ENCODE measurements at places on chromosomes 5 and 9.
A peak's percentile ranks its signal among the peaks of the same experiment; 100 is the strongest.

DNA sequence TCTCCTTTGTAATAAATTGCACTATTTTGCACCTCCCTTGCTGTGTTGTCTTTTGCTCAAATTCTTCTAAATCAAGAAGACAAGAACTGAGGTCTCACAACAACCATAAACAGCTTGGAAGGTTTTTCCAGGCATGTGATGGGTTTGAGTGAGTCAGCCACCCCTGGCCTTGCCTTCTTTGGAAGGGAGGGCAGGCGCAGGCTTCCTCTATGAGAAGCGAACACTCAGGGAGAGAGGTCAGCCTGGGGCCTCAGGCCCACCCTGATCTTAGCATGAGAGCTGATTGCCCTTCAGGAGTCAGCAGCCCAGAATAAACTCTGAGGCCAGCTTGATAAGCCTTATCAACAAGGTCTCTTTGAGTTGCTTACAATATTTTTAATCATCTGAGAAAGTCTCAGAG is 31.6 kb downstream of the S1PR3 start:
- peak; percentile 46 for DNase-seq

DNA sequence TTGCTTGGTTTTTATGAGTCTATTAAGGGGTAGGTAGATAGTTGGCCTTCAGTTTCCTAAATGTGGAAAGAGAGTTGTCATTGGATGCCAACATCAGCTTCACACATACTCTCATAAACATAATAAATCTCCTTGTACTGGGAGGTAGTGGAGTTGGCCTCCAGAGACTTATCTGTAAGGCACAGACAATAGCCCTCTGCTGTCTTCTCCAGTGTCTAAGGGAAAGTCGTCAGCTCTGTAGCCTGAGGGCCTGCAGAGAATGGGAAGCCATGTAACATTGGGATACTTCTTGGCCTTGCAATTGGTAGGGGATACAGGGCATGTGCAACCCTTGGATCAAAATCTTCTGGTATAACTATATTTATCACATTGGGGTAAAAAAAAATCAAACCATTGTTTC is 331.9 kb upstream of the KLF9 start:
- DNase-seq, result no peak

DNA sequence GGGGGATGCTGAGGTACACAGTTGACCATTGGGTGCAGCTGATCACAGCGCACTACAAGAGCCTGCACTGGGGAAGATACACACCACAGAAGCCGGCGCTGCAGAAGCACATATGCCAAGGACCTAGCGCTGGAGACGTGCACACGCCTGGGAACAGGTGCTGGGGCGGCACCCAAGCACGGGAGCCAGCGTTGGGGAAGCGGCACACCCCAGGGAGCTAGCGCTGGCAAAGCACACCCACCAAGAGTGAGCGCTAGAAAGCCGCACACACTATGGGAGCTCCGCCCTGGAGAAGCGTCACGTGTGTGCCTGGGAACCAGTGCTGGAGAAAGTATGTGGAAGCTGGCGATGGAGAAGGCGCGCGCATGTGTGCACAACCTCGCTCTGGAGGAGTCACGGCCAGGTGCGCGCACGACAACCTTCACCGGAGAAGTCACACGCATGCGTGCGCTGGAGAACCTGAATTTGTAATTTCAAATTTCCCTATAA is 4.5 kb downstream of the FANCC start:
- DNase-seq, result peak; percentile 56

- DNase-seq, result no peak
These were observed 381.8 kb upstream of the KIF2A start for GRCh38 chr5:61924251-61924650.

DNA sequence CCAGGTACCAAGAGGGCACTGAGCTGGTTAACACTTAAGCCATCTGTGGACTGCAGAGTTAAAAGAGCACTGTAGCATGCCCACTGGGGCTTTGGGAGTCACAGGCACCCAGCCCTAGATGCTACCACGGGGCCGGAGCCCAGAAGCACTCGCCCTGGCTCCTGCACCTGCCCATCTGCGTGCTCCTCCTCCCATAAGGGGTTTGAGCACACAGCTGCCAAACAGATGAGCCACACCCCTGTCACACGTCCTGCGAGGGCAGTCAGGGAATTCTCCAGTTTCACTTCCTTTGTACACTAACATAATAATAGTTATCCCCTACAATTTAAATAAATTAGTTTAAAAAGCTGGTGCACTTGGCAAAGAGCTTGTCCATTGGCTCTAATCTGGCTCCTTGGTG is 4.5 kb upstream of the PCA3 start:
- no peak for DNase-seq

DNA sequence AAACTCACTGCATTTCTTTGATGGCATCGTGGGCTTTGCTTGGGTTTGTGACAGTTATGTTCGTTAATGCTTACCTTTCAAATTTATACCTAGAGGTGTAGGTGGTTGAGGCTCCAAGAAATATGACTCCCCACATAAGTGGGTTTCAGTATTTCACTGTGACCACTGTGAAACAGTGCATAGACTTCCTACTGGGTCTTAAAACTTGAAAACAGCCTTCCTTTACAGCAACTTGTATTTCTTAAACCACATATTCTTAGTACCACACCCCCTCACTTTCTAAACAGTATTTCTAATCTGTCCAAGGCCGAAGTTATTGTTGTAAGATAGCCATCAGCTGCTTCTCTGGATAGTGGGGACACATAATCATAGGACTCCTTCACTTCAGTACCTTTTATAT is 48.3 kb downstream of the TMEFF1 start:
- no peak for DNase-seq
